Astrocyte of the cerebellum (primary cell): ENCODE measurements at places on chromosomes 5 and 9.

- DNase-seq, result no peak
These were observed 5.2 kb upstream of the GCNT1 start for GRCh38 chr9:76453785-76454184.

DNA sequence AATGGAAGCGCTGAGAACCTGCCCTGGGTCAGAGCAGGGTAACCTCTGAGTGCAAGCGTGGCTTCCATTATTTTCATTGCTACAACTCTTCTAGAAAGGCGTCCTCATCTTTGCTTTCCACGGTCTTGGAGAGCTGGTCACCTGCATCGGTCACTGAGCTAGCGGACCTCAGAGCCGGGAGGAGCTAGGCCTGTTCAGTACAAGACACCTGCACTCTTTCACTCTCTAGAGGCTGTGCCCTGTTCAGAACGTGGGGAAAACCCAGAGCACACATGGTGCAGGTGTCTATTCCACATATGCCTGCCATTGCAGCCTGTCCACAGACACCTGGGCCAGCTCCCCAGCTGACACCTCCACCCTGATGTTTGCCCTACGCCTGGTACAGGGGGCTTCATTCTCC, 147.8 kb upstream of the IRX2 start:
- DNase-seq, result no peak

- peak; percentile 33 for DNase-seq
These were observed 14.3 kb upstream of the TIFAB start for GRCh38 chr5:135466178-135467050.

DNA sequence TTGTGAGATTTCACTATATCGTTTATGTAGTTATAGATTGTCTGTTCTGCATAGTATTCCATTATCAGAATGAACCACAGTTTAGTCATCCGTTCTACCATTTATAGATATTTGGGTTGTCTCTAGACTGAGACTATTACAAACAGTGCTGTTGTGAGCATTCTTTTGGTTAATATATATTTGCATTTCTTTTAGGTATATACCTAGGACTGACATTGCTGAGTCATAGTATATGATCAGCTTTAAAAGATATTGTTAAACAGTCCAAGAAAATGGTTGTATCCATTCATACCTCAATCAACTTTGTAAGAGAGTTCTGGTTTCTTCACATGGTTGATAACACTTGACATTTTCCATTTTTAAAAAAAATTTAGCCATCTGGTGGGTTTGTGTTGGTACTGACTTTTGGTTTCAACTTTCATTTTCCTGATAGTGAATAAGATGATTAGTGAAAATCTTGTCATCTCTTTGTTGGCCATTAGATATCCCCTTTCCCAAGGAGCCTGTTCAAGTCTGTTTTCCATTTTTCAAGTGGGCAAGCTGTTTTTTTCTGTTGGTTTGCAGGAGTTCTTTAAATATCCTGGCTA, 22.9 kb upstream of the ADAM19 start:
- no peak for DNase-seq

DNA sequence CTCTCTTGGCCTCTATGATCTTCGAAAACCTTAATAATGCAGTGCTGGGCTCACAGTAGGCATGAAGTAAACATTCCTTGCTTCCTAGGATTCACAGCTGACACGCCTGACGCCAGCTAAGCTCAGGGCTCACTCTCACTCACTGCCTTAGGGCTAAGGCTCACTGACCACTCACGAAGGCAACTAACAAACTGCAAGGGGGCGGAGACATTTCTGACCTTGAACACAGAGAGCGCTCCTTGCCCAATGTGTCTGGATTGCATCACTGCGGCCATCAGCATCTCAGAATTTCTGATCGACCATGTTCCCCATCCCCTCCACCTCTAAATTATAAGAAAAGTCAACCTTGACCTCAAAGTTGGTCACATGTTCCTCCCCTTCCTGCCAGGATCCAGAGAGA, 372.6 kb downstream of the EBF1 start:
- DNase-seq, result no peak

DNA sequence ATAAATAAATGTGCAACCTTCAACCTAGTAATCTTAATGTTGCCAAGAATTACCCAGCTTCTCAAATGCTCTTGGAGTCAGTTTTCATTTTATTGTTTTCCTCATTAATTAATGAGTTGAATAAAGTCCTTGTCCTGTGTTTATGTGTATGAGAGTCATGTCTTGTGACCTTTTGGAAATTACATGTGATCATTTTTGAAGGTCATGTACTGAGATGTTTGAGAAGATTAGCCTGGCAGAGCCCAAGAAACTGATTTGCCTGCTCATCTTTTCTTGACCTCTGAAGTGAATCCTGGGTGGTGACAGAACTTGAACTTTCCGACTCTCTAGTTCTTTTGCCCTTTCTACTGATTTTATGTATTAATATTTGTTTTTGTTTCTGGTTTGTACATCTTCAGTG, 15.4 kb downstream of the ANKRA2 start:
- DNase-seq, result no peak

- DNase-seq, result no peak
These were observed 209.1 kb downstream of the MAPKAP1 start for GRCh38 chr9:125497906-125498305.

DNA sequence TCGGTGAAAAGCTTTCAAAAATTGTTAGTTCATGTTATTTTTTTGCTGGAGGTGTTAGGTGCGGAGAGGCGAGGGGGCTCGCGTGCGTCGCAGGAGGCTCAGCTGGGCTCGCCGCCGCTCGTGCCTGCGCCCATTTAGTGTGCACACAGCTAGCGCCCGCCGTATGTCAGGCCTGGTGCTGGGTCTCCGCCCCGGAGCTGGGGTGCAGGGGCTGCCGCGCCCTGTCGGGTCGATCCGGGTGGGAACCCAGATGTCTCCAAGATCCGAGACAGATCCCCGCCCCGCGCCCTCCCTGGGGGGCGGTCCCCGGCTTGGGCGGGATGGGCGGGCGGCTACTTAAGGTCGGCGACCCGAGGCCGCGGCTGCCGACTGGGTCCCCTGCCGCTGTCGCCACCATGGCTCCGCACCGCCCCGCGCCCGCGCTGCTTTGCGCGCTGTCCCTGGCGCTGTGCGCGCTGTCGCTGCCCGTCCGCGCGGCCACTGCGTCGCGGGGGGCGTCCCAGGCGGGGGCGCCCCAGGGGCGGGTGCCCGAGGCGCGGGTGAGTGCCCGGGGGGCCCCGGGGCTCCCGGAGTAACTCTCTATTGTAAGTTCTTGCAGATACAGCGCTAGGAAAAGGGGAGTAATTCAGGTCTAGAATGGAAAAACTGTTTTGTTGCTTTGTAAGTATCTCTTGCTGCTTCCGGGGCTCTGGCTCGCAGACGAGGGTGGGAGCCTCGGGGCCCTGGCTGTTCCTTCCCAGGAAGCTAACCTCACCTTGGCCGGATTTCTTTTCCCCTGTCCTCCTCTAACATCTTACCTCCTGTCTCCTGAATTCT, 31.7 kb downstream of the GSN start:
- no peak for DNase-seq

DNA sequence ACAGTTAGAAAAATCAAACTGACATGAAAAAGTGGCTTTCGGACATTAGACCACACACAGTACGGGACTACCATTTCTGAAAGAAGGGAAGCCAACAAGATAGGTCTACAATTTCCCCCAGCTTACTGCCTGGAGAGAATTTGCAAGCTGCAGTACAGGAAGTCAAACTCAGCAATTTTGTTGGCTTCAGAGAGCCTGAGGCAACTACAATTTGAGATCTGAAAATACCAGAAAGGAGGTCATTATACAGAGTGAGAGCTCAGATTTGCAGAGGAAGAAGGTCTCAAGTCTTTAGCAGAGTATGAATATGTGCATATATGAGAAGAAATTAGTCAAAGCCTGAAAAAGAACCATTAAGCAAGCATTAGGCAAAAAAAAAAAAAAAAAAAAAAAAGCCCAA, 83.0 kb downstream of the OXCT1 start:
- DNase-seq, result no peak
